ENCODE measurements at places on chromosomes 13 and 19.

DNA sequence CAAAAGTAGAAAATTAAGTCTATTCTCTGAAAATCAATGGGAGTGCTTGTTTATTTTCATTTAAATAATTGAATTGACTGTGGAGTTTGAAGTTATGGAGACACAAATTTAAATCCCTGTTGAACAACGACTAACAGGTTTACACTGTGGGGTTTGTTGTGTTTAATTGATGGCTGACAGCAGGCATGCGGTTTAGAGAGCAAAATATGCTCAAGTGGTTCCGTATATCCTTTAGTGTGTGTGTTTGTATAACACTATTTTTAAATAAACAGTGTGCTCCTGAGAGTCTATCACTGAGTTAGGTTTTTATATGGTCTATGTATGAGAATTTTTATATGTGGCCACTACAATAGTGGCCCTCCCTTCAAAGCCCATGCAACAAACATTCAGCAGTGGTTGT is 332.0 kb downstream of the GPC6 start:
- no peak for DNase-seq

GRCh38 chr19:54460230-54461005 is 3.2 kb downstream of the LENG9 start:
- DNase-seq = no peak

- no peak for DNase-seq
These were observed 10.7 kb downstream of the C19orf25 start for GRCh38 chr19:1468274-1468820.

GRCh38 chr13:95301183-95301967 is at the start of gene ABCC4:
ABCC4 (minus strand) TSS chr13:95301451; CDS start chr13:95301314, 137 bp downstream.
- peak; percentile 68 for DNase-seq

DNA sequence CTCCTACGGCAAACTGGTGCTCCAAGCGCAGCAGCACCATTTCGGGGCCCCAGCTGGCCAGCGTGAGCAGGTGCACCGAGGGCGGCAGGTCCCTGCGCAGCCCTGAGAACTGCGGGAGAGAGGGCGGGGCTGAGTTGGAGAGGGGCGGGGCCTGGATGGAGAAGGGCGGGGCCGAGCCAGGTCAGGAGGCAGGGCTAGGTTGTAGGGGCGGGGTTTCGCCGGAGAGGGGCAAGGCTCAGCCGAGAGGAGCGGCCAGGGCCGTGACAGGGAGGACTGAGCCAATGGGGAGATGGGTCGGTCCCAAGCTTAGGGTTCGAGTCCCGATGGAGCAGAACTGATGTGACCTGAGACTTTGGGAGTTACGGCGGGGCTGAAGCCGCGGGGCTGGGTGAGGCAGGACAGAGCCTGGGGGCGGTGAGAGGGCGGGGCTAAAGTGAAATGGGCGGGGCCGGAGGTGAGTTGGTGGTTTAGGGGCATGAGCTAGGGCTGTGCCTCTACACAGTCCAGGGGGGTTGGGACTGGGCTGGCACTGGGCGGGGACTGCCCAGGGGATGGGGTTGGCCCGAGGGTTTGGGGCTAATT is 19.0 kb downstream of the MAN2B1 start:
- peak; percentile 66 for DNase-seq

GRCh38 chr13:75418186-75418843 is 63.7 kb downstream of the TBC1D4 start:
- no peak for DNase-seq

DNA sequence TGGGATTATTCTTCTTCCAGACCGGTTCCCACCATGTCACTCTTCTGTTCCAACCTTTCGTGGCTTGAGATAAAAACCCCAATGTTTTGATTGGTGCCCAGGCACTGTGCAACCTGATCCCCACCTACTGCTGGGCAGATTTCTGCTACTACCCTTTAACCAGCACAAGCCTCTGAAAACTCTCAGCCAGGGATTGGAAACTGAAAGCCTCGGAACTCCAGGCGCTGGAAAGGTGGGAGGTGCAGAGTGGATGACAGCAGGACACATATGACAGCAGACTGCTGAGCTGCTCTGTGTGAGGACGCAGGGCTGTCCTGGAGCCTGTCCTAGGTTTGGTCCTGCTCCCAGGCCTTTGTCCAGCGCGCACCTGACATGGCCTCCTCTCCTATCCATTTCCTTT is 68.5 kb upstream of the GTF3A start:
- DNase-seq = no peak

- no peak for DNase-seq
These were observed 183.9 kb upstream of the TSHZ3 start for GRCh38 chr19:31533114-31533513.

DNA sequence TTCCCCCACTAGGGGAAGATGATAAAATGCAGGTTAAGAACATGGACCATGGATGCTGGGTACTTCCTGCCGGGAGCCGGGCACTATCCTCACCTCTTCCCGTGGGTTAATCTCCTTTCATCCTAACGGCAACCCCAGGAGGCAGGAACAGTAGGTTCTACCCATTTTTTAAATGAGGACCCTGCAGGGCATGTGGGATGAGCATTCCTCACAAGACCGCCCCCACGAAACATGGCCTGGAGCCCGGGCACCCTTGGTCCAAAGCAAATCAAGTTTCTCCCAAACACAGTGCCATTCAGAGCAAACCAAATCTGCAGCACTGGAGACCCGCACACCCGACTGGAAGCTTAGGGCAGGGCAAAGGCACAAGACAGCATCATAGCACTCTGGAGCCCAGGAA is 35.4 kb downstream of the COL4A2 start:
- DNase-seq = no peak

GRCh38 chr13:47036294-47037008 is 139.6 kb upstream of the HTR2A start:
- no peak for DNase-seq

DNA sequence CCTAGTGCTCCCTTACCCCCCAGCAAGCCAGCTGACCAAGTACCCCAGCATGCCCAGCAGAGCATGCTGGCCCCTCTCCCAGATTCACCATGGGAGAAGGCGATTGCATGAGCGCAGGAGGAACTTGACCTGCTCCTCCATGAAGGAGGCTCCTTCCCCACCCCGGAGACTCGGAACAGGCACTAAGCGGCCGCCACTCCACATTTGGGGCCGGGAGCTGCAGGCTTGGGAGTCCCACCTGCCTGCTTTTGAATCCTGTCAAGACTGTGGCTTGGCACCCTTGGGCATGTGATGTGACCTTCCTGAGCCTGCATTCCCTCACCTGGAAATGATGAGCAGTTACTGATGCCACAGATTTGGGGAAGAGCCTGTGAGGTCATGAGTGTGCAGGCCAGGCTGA is 12.7 kb upstream of the TIMM50 start:
- no peak for DNase-seq

GRCh38 chr13:38303816-38304320 is 45.8 kb upstream of the UFM1 start:
- no peak for DNase-seq

DNA sequence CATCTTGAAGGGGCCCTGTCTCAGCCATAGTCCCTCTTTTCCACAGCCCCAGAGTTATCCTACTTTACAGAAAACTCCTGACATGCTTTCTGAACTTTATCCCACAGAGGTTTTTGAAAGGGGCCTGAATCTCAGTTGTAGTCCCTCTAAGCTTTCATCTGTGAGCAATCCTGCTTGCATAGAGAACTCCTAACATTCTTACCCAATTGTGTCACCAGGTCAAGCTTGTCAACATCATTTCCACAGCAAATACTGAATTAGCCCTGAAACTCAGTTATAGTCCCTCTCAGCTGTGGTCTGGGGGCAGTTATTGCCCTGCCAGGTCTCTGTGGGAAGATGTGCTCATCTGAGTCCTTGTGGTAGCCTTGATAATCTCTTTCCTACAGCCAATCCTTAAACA is 2190.3 kb upstream of the PCDH20 start:
- no peak for DNase-seq

- DNase-seq = peak; percentile 27
These were observed 12.6 kb downstream of the RTBDN start for GRCh38 chr19:12821761-12822160.

DNA sequence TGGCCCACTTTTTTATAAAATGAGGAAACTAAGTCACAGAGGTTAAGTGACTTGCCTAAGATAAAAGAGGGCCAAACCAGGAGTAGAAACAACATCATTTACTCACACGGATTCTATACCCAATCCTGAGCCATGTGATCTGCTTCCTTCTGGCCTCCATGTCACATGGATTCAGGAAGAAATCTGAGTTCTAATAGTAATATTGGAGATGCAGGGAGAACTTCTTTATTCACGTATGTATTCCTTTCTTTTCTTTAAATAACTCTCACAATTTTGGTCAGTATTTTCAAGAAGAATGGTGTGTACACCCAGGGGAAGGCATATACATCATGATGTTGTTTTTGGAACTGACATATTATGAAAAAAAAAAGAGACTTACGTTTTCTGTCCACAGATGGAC is 1.8 kb downstream of the POSTN start:
- no peak for DNase-seq

DNA sequence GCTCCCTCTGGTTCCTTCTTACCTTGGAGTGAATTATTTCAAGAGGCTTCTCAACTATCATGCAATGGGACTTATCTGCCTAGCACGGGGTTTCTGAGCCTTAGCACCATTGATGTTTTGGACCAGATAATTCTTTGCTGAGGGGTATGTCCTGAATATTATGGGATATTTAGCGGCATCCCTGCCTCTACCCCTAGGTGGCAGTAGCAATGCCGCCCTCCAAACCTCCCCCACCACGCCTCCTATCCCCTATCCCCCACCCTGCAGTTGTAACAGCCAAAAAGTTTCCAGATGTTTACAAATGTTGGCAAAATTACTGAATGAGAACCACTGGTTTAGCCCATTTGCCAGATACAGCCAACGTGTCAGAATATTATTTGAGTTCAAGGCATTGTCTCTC is 125.5 kb downstream of the POSTN start:
- DNase-seq = no peak

GRCh38 chr19:7395360-7396066 is 46.8 kb downstream of the ARHGEF18 start:
- DNase-seq = no peak

DNA sequence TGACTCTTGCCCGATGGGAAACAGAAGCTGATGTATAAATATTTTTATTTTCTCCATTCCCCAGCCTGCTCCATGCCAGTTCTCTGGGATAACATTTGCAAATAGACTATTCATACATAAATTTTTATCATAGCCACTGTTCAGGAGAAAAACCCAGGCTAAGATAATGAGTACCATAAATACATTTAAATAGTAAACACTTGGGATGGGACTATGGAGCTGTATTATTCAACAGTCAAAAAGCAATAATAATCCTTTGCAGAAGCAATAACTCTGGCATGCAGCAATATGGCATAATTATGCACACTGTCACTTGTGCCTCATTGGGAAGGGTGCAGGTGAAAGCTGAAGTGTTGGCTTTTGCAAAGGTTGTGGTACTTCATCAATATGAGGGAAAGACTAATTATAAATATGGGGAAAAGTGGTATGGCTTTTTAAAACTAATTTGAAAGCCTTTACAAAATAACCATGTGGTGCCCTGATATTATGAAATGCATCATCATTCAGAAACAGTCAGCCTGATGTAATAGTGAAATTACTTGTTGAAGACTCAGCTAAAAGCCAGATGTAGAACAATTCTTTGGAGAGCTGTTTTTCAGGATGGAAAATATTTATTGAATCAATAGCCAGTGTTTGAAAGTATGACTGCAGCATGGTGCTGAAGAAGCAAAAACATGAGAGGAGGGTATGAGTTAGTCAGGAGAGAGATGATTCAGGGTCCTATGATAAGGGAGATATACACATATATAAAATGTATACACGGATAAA is 2476.7 kb downstream of the PCDH9 start:
- peak; percentile 34 for DNase-seq

DNA sequence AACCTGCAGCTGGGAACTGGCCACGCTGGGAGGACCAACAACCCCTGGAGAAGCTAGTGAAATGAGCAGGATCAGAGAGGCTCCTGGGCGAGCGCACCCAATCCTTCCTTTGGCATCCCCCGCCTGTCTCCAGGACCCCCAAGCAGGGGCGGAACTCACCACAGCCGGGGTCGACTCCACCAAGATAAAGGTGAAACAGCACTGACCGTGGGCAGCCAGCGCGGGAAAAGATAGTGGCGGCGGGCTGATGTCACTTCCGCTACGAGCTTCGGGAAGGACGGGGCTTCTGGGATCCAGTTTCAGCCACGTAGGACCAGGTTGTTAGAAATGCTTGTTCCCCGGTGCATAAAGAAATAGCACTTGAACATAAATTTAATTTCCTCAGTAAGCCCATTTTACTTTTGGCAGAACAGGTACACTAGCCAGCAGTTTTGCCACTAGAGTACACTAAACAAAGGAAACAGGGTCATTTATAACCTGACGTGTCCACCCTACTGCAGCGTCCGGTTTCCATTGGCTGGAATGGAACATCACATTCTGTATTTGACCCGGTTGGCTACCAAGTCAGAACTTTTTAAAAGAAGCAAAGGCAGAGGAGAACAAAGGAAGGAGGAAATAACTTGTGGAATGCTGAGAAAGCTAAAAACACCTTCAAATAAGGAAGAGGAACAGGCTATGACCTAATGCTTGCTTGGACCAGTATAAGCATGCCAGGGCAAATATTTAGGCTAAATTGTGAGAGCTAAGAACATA is 25.5 kb upstream of the ZNF562 start:
- DNase-seq = peak; percentile 23

- DNase-seq = no peak
These were observed 27.9 kb downstream of the C13orf46 start for GRCh38 chr13:113945857-113946408.

DNA sequence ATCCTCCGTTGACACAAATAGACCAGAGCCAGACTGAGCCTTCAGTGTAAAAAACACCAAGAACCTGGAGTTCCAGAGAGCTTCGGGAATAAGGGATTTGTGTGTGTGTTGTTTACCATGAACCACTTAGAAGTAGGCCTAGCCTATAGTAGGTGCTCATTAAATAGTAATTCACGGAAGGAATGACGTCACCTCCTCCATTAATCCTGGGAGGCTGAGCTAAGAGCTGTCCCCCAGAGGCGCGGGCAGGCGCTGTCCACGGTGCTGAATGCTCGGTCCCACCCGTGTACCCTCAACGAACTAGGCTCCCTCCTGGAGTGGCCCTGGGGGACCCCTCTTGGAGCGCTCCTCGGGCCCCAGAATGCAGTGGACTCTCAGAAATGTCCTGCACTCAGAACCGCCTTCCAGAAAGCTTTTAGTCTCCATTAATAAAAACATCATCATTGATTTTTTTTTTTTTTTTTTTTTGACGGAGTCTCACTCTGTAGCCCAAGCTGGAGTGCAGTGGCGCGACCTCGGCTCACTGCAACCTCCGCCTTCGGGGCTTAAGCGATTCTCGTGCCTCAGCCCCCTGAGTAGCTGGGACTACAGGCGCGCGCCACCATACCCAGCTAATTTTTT is 6.5 kb downstream of the UNC13A start:
- DNase-seq = peak; percentile 36

DNA sequence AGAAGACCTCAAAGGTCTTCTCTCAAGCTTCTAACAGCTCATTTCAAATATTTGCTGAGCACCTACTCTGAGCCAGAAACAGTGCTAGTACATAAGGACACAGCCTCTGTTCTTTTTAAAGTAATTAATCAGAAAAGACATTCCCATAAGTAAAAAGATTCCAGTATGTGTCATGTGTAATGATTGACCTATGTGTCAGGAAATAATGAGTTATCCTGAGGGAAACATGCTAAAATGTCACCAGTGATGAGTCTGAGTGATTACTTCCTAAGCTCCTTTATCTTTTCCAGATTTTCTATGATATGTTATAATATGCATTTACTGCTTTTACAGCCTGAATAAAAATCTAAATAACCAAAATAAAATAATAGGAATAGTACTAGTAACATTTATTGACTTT is 107.6 kb downstream of the SLC25A15 start:
- peak; percentile 19 for DNase-seq

- DNase-seq = no peak
These were observed 86.7 kb downstream of the COL4A2 start for GRCh38 chr13:110393761-110394160.

All from epithelial cell of esophagus (primary cell).